Mesenchymal stem cell (in vitro differentiated cells and primary cell): ENCODE measurements at places on chromosomes 4 and X.

- DNase-seq = peak; percentile 51
These were observed 120.9 kb downstream of the CHIC2 start for GRCh38 chr4:53943345-53944085.

GRCh38 chr4:151031831-151032605 lies 16.9 kb upstream of the LRBA start:
- DNase-seq = peak; percentile 32

DNA sequence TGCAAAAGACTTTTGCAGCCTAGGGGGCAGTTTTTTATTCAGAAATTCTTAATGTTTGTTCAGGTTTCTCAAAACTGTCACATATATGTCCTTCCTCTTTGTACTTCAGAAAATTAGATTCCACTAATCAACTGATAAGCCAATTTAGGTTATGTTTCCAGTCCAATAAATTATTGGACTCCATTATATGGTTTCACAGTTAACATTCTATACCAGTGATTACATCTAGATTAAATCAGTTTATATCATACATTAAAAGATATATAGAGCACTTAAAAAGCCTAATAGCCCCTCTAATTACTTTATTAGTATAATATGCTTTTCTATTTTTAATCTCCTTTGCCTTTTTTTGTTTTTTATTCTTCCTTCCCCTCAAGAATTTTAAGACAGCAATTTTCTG lies 434.1 kb downstream of the INPP4B start:
- no peak for DNase-seq

- no peak for DNase-seq
These were observed 59.5 kb downstream of the RHOH start for GRCh38 chr4:40256329-40256728.

DNA sequence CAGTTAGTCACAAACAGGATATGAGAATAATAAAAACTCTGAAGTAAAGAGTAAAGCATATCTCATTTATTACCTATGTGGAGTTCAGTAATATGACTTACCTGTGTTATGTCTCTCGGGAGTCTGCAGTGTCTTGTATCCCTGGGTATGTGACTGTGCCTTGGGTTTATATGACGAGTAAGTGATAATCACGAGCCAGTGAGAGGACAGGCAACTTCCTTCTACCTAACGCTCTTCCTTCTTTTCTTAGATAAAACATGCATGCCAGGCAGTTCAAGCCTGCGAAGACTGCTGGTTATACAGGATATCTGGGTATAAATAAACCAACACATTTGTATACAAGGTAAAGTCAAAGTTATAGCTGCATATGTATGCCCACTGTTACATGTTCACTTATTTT lies at the start of gene HPGDS:
TSS of gene HPGDS (minus strand) at position 143 of the 400 bp plus-strand sequence. CDS start 8,207 bp downstream, outside the sequence.
- no peak for DNase-seq

- DNase-seq = no peak
These were observed 136.8 kb downstream of the ADAM29 start for GRCh38 chr4:175054980-175055379.
